ENCODE measurements at places on chromosomes 7 and 10.

- no peak for DNase-seq
These were observed 29.4 kb downstream of the NUDT1 start for GRCh38 chr7:2271273-2272026.

- DNase-seq, result no peak
These were observed 25.4 kb upstream of the HHEX start for GRCh38 chr10:92664322-92664721.

GRCh38 chr7:105173586-105173985 lies 159.6 kb downstream of the KMT2E start:
- no peak for DNase-seq

GRCh38 chr10:35421553-35422178 lies 85.4 kb downstream of the CCNY start:
- peak; percentile 40 for DNase-seq

DNA sequence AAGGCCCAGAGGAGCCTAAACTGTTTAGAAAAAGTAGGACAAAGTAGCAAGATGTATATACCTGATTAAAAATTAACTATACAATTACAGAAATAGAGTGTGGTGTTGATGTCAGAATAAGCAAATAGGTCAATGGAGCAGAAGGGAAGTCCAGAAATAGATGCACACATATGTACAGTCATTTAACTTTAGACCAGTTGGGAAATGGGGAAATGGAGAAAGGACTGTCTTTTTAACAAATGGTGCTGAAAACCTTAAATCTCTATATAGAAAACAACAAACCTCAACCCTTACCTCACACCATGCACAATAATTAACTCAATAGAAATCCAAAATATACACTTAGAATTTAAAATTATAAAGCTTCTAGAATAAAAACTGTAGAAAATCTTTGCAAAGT lies 72.2 kb downstream of the CH25H start:
- DNase-seq, result no peak

DNA sequence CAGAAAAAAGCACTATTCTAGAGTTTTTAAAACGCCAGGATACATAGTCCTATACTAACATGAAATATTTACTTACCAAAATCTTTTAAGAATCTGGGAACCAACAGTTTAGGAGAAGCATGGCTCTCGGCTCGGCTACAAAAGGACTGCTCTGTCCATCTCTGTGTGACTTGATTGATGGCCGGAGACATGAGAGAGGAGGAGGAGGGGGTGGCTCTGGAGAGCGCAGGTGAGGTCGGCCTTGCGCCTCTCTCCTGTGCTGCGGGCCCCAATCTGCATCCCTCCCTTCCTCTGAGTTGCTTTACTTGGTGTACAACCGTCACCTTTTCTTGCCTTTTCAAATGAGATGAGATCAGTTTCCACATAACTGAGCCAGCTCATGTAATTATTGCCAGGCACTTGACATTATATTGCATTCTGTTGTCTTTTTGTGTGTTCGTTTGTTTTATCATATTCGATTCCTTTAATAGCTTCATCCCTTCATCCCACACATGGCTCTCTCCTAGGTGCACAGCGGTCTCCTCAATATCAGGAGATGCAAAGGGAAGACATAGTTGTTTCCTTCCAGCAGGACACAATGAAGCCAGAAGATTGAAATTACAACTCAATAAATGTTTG lies 87.8 kb upstream of the KLF6 start:
- DNase-seq, result peak; percentile 15

GRCh38 chr7:150439967-150440366 lies 10.5 kb upstream of the GIMAP8 start:
- DNase-seq, result no peak
